ENCODE measurements at places on chromosomes 12 and 14.

- DNase-seq: peak; percentile 86
Measured at GRCh38 chr14:44961554-44962333, at the start of the genes KLHL28 and TOGARAM1. Gene KLHL28, minus strand, starts transcription at chr14:44961947. Its CDS starts 16,019 bp downstream, at chr14:44945928. Gene TOGARAM1, plus strand, starts transcription at chr14:44962190. Its CDS starts 232 bp downstream, at chr14:44962422.

DNA sequence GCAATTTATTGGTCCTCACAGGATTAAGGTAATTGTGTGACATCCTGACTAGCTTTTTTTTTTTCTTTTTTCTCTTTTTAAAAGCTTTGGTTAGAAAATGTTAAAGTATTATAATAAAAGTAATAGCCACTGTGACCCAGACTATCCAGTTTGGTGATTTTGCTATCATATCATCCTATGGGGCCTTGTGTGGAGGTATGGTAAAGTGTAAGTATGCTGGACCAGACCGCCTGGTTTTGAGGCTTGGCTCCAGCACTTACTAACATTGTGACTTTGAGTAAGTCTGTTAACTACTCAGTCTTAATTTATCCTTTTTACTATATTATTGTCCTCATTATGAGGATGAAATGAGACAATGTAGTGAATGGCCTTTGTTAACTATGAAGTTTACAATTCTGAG lies 15.5 kb downstream of the EID3 start:
- no peak for DNase-seq

DNA sequence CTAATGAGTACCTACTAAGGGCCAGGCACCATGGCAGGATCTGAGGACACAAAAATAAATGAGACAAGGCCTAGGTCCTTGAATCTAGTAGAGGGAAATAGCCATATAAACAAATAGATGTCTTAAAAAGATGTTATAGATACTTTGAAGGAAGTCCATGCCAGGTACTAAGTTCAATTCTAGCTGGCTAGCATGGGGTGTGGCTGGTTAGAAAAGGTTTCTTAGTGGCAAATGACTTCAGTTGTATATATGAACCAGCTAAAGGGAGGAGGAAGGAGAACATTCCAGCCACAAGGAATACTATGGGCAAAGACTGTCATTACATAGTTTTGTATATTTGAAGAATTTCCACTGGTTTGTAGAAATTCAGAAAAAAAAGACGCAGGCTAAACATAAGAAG lies 133.6 kb upstream of the BMP4 start:
- no peak for DNase-seq

GRCh38 chr12:11347810-11348209 lies 37.6 kb upstream of the PRB4 start:
- no peak for DNase-seq

GRCh38 chr14:47332939-47333338 lies 342.5 kb downstream of the MDGA2 start:
- DNase-seq: no peak

GRCh38 chr12:107306141-107306659 lies 212.9 kb upstream of the CRY1 start:
- DNase-seq: no peak

DNA sequence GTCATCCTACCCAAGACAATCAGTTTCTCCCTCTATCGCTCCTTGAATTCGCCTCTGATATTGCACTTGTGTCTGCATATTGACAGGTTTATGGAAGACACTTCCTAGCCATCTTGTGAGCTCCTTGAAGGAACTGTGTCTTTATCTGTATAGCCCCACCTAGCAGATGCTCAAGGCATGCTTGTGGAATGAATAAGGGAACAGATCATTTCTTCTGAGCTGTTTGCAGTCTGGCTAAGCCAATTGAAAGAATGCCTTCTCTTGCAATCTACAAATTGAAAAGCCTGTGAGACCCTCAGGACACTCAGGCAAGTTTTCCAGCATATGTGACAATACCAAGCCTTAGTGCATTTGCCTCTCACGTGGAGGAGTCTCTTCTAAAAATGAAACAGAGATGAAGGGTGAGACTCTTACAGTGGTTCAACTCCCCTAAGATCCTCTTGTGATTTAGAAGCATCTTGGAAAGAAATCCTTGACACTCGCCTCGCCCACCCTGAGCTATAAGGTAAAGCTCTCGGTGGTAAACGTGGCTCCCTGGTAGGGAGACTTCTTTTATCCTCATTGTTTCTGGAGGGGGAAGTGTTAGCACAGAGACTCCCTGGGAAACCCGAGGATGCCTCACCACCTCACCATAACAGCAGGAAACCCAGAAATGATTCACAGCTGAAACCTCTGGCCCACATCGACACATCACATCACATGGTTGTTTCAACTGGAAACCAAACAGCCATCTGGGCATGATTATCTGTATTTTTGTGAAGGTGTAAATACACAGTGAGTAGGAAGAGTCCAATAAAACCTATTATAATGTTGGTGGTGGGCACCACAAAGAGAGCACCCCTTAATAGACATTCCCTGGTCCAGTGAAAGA lies 112.3 kb upstream of the BCL2L14 start:
- no peak for DNase-seq

DNA sequence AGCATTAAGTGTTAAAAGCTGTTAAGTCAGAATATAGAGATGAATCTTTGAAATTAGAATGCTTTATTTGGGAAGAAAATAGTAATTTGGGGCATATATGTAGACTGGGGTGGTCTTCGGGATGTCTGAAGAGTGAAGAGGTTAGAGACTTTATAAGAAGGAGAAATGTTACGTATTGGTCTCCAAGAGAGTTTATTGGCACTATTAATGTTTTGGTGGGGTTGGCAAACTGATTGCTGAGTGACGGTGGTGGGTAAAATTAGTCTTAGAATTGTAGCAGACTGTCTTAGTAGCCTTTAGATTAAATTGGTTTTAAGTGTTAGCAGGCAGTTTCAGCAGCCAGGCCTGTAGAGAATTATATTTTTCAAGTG lies 4.9 kb upstream of the ATP23 start:
- DNase-seq: no peak

GRCh38 chr12:93671044-93671443 lies 6.1 kb upstream of the CRADD start:
- no peak for DNase-seq

- DNase-seq: no peak
Measured at GRCh38 chr12:50401500-50402081, 906 bp downstream of the LARP4 start.

DNA sequence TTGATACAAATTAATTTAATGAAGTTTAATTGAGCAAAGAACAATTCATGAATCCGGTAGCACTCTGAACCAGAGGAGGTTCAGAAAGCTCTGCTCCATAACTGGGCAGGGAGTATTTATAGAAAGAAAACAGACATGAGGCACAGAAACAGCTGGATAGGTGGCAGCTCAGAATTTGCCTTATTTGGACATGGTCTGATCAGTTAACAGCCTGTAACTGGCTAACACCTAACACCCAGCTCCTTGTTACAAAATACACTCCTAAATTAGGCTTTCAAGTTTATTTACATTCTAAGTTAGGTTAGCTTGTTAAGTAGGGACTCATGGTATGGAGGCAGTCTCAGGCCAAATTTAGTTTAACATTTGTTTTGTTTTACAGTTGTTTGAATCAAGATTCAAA lies 67.8 kb upstream of the TMCC3 start:
- no peak for DNase-seq

- no peak for DNase-seq
Measured at GRCh38 chr12:108804271-108804953, 53.0 kb downstream of the SSH1 start.

DNA sequence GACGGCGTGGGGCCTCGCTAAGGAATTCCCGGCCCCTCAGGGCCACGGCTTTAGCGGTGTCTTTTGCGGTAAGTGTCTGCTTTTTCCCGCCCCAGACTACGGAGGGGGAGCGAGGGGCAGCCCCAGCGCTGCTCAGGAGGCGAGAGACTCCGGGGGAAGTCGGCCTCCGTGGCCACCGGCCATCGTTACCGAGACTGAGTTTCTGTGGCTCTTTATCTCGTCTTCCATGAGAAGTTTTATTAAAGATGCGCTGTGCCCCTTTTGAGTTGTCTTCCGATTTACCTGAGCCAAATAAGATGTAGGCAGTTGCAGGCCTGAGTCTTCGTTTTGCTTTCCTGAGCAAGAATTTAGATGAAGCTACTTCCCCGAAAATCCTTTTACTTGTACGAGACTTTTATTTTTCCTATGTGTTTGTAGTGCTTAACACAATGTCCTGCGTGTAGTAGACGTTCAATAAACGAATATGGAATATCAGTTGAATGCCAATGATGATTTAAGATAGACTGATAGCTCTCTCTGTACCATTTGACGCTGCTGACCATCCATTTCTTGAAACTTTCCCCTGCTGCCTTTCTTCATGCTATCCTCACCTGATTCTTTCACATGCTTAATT lies 462 bp downstream of the SRP54 start:
- DNase-seq: no peak

GRCh38 chr14:93081876-93082570 lies 33.7 kb downstream of the ITPK1 start:
- DNase-seq: no peak

- DNase-seq: no peak
Measured at GRCh38 chr12:57775563-57776246, 3.3 kb downstream of the EEF1AKMT3 start.

- no peak for DNase-seq
Measured at GRCh38 chr12:116471544-116471943, 87.6 kb upstream of the MAP1LC3B2 start.

DNA sequence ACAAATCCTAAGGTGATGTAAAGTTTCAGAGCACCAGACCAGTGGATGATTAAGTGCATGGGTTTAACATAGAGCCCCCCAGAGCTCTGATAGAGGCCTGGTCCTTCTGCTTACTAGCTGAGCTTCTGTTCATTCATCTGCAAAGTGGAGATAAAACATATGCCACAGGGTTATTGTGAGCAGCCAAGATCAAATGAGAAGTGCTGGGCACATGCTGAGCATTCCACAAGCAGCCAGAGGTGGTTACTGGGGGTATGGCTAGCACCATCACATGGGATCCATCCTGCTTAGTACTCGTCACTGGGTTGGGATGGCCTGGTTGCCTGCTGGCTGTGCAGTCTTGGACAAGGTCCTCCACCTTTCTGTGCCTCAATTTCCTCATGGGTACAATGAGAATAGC lies 18.0 kb upstream of the SMUG1 start:
- DNase-seq: no peak

DNA sequence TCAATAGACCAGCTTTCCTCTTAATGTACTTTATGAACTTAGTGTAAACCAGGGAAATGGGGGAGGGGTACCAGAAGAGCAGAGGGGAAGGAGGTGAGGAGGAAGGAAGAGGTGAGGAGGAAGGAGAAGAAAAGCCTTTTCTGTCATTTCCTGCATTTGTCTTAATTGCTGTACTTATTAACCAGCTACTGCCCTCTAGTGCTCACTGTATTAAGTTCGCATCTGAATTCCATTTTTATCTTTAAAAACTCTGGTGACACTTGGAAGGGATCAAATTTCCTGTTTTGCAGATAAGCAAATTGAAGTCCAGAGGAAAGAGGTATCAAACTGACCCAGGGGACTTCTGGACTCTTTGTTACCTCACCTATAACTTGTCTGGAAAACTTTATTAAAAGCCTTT lies 22.2 kb downstream of the MANSC1 start:
- DNase-seq: no peak
